CD8-positive, alpha-beta T cell (primary cell): ENCODE measurements at places on chromosomes 6 and 20. TPM values are rescaled to one million over a fixed set of nuclear protein-coding genes. Genes with fewer than 3 reads are reported as not detected.

Gene LINC00237
- not detected for total RNA-seq

Gene OR12D3
- total RNA-seq: not detected

Gene IFT52
- 14.1 TPM for total RNA-seq

Gene FUT9
- total RNA-seq: not detected

Gene SCRT2
- not detected for total RNA-seq

Gene GNRH2
- total RNA-seq: not detected

Gene NFYA
- total RNA-seq: 32.7 TPM

Gene TGM3
- total RNA-seq: not detected

- DNase-seq: no peak
These were observed 157.8 kb upstream of the AFDN start for GRCh38 chr6:167668754-167669552.

DNA sequence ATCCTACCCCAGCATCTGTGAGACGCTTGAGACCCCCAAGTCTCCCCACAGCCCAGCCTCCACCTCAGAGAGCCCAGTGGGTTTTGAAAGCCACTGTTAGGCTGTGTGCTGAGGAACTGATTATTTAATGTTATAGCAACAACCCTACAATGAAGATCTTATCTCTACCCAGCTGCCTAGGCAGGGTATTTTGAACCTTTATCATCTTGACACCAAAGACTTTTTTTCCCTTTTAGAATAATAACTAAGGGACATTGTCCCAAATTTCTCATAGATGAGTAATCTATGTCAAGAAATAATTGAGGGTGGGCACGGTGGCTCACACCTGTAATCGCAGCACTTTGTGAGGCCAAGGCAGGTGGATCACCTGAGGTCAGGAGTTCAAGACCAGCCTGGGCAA, 26.2 kb downstream of the HM13 start:
- no peak for DNase-seq

GRCh38 chr6:116029535-116029934, 31.2 kb downstream of the FRK start:
- no peak for DNase-seq

DNA sequence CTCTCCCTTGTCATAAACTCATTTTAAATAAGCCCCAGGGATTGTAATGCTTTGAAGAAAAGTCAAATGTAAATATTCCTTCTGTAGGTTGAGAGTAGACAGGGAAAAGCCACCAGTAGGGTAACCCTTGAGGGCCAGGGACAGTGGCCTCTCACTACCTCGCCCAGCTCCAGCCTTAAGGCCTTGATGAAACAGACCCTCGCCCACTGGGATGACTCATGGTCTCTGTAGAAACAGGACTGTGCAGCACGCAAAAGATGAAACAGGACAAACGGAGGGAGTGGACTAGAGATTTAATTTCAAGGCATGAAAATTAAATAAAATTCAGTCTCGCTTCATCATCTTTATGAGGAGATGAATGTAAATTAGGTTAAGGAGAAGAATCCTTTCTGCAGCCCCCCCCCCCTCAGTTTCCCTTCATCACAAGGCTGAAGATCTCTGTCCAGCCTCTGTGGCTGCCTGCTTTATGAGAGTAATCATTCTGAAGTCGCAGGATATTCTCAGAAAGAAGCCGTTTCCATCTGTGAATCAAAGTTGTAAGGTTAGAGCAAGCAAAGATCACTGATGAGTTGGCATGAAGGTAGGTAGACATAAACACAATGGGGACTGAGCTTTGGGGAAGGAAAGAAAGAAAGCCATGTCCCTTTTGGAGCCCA, 60.4 kb downstream of the TMEM200A start:
- DNase-seq: no peak

DNA sequence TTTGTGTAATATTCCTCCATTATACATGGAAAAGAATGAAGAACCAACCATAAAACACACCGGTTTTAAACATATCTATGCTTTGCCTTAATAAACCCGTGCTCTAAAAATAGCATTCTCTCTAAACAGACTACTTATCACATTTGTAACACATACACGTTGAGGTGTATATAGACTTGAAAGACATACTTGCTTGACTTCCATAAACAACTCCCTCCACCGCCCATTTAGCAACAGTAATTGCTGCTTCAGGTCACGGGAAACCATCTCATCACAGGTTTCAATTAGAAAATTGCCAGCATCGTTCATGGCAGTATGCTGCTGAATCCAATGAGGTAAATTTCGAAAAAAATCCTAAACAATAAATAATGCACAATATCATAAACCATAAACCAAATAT, 174.0 kb downstream of the SYNE1 start:
- DNase-seq: no peak

DNA sequence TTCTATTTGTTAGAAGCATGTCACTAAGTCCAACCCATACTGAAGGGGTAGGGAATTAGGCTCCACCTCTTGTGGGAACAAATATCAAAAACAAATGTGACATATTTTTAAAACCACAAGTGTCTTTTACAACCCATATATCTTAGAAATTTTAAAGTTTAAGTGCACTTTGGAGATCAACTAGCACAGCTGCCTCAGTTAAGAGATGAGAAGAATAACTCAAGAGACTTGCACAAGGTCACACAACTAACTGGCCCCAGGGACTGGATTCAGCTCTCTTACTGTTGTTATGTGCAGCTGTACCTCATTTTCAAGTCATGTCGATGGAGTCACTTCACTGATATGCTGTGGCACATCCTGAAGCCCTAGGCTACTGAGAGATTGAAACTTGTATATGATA, 102.9 kb upstream of the BMP2 start:
- no peak for DNase-seq

DNA sequence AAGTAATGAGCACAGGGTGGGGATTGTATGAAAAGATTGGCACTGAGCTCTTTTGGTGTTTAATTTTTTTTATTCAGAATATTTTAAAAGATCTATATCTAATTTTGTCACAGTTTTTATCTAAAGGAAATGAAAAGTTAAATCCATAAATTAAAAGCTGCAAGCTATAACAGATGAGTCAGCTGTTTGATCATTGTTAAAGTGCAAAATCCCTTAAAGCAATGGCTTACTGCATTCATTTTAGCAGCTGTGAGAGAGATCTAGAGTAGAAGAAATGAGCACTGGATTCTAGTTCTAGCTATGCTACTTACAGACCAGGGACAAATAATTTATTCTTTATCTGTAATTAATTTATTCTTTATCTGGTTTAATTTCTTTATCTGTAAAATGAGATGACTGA, 245.9 kb downstream of the CD109 start:
- DNase-seq: no peak

- DNase-seq: no peak
These were observed 4.6 kb upstream of the IER3 start for GRCh38 chr6:30748851-30749540.

DNA sequence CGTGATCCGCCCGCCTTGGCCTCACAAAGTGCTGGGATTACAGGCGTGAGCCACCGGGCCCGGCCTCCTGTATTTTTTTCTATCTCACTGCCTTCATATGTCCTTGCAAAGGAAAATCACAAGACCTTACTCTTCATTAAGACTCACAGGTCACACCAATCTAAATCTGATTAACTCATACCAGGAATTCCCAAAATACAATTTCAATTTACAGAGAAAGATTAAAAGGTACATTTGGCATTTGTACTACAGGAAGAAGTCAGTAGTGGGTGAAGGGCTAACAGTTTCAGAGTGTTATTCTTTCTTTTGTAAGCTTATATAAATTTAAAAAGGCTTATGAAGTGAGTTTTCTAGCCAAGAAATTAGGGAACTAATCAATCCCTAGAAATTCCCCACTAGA, 87.4 kb downstream of the GPR63 start:
- no peak for DNase-seq

DNA sequence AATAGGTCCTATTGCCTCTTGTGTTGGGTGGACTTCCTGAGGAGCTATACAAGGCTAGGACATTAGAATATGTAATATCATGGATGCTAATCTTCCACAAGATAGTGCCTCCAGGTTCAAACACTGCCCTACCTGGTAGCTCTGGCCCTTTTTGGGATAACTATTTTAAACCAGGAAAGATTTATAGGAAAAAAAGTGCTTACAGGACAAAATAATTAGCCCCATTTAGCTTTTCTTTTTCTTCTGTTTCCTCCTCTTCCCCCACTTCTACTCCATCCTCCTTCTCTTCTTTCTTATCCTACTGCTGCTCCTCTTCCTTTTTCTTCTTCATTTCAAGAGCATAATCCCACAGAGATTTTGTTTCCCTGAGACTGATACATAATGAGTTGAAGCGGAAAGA, 967.4 kb downstream of the PHF3 start:
- no peak for DNase-seq

DNA sequence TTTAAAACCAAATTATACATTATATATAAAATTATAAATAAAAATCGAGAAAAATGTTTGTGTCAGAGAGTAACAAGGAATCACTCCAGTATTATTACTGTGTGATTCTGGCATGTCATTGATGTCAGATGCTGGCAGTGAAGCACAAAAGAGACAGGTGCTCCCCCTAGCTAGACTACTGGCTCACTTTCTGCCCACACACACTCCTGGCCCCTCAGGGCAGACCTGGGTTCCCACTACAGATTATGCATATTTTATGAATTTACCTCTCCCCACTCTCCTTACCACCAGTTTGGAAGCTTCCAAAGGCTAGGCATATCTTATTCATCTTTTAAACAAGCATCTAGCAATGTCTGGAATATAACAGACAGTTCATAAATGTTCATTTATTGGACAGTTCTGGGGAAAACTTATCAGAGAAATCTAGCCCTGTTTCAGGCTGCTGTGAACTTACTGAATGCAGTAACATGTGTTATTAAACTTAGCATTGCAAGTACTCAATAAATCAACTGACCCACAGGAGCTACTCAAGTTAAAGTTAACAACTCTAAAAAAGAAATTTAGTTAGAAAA, 12.8 kb downstream of the SNX3 start:
- DNase-seq: no peak

GRCh38 chr20:2394411-2395055, 13.8 kb downstream of the TGM6 start:
- no peak for DNase-seq

DNA sequence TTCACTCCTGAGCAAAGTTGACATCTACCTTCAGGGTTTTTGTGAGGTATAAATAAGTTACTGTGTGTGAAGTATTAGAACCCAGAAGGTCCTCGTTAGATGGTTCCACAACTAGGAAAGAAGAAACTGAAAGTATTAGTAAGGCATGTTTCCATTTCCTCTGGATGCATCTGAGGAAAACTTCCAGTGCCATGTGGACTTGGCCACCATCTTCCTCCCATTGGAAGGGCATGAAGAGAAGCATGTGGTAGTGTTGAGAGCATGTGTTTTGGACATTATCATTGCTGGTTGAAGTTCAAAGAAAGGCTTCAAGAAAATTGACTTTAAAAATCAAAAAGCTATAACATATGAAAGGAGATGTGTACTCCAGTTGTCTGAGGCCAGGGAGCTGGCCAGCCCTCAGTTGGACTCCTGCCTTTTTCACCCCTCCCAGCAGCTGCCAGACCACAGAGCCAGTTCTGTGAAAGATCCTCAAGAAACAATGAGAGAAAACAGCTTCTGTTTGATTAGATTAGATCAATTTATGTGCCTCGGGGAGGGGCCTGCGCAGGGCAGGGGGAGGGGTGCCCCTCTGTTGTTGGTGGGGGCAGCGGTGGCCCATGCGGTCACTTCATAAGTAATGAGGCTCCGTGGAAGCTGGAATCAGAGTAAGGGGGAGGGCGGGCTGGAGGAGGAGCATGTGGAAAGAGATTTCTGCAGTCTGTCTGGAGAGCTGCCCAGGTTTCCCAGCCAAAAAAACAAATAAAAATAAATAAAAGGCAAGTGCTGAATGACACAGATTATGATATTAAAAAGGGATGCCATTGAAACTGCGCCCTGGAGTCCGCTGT, 154.0 kb downstream of the JARID2 start:
- DNase-seq: no peak

DNA sequence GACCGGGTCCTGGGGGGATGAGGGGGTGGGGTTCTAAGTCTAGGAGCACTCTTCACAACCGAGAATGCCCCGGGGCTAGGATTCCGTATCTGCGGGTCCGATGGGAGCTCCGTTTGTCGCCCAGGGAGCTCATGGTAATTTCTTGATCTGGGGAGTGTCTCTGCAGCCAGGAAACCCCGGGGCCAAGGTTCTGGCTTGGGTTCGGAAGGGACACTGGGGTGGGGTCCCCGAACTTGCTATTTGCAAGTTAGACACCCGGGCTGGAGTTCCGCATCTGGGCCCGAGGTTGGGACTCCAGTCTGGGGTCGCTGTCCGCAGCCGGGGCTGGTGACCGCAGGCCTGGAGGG, 397 bp downstream of the PEDS1 start:
- DNase-seq: no peak

DNA sequence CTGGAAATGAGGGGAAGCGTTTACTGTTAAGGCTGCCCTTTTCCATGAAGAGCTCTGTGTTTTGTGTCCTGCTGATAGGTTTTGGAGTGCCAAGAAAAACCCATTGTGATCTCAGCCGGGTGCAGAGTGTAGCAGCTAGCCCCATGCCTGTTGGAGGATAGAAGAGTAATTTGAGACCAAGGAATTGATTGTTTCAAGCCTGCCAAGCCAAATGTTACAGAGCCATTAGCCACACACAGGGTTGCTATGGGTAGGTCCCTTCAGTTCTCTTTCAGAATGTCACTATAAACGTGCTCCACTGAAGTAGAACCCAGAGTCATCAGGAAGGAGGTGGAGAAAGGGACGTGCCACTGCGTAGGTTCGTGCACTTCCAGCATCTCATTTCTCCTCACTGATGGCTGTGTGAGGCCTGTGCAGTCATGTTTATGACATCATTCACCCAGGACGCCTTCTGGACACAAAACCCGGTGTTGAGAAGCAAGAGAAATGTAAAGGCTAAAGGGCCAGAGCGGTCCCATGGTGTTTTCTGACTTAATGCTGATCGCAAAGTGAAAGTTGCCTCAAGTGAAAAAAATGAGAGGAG, 6.6 kb downstream of the GMPR start:
- no peak for DNase-seq

DNA sequence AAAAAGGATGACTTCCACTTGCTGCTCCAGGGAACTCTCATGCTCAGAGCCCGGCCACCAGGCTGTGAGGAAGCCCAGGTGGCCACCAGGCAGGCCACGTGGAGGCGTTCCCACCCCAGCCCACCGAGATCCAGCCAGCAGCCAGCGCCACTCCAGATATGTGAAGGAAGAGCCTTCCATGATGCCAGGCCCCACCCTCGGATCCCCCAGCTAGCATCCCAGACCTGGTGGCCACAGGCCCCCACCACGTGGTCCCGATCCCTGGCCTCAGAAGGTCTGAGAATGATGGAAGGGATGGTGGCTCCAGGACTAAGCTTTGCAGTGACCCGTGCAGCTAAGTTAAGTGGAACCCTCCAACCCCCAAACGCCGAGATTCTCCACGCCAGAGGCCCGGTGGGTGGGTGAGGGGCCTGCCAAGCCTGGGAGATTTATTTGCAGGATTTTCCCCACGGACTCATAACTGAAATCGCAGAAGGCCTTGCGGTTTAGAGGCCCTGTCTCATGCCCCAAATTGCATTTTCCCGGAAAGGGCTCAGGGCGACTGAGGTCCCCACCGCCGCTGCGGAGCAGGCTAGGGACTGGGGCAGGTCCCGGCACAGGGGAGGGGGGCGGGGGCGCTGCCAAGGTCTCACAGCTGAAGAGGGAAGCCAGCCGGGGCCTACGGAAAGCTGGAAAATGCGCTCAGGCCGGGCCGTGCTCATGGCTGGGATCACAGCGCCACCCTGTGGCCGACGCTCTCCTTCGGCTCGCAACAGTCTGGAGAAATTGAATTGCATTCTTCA, 31.1 kb upstream of the CST7 start:
- peak; percentile 60 for DNase-seq

GRCh38 chr6:16058201-16058928, 70.5 kb upstream of the MYLIP start:
- no peak for DNase-seq

GRCh38 chr20:35823147-35823546, 51.3 kb downstream of the PHF20 start:
- DNase-seq: no peak
